Esophagus squamous epithelium (tissue), 5 donors: ENCODE measurements at places on chromosomes 7 and 10.

- no peak for DNase-seq
Measured at GRCh38 chr10:97796651-97797050, 24.9 kb upstream of the SFRP5 start.

GRCh38 chr10:93917821-93918220 is 24.0 kb downstream of the SLC35G1 start:
- no peak for DNase-seq

- DNase-seq = no peak
Measured at GRCh38 chr10:109327266-109327665, 596.0 kb downstream of the XPNPEP1 start.

GRCh38 chr10:89189211-89189734 is 17.8 kb downstream of the CH25H start:
- no peak for DNase-seq

DNA sequence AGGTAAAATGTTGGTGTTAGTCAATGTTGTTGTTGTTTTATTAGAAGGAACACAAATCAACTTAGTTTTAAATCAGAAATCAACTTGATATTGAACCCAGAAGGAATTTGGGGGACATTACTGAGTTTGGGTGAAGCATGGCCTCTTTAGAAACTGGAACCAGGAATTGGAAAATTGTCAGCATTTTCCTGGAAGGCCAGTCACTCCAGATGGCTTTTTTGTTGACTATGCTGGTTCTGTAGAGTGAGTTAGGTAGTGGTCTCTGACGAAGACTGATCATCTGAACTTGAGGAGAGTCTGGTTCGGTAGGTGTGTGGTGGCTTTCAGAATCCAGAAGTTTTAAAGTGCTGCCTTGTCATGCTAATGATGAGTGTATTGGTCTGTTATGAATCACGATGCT is 111.5 kb downstream of the BMPER start:
- DNase-seq = no peak

DNA sequence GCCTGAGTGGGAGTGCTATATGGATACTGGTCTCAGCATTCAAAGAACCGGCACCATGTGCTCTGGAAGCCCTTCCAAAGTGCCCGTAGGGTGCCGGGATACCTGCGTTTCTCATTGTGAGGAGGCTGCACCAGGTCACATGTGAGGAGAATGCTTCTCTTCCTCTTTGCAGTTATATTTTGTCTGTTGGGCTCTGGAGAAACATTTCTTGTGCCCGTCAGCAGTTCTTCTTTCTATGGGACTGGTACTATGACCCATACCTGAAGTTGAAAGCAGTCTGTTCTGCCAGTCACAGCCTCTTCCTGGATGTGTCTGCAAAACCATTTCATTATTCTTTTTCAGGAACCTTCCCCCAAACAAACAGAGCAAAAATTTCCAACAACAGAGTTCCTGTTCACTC is 465.0 kb downstream of the SUGCT start:
- no peak for DNase-seq

- DNase-seq = no peak
Measured at GRCh38 chr10:63929831-63930467, 408.7 kb downstream of the REEP3 start.

DNA sequence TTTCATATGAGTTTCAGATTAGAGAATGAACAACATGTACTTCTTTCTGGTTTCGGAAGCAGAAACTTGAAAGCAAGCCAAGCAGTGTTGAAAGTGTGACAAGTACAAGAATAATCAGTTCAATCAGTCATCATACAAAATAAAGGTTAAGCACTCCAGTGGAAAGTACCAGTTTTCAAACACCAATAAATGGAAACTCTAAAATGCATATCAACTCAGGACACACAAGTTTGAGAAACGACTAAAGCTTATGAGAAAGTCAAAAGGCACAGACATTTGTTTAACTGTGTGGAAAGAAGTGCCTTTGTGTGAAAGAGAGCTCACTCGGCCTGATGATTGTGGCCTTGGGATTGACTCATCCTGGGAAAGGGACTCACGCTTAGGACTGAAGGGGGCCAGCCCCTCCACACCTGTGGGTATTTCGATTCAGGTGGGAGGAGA is 60.6 kb upstream of the AKR1C1 start:
- no peak for DNase-seq

GRCh38 chr7:102873470-102874165 is 39.2 kb upstream of the LRRC17 start:
- no peak for DNase-seq
